ENCODE measurements at places on chromosomes 5 and 9. TPM values are rescaled to one million over a fixed set of nuclear protein-coding genes. Genes with fewer than 3 reads are reported as not detected.

GRCh38 chr5:127940854-127941253, 142.7 kb upstream of the SLC12A2 start:
- no peak for DNase-seq

DNA sequence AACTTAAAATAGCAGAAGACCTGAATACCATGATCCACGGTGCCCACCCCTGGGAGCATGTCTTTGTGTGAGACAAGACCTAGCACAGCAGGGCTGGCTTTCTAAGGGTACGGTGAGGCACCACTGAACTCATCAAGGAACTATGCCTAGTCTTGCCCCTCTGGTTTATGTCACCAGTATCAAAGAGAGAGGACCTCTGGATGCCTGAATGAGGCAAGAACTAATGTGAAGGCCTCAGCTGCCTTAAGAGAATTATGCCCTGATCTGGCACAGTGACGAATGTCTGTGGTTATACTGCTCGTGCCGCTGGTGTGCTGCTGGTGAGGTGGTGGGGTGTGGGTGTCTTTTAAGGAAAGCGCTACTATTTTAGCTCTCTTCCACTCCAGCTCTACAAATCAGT, 23.0 kb downstream of the NREP start:
- peak; percentile 72 for DNase-seq

GRCh38 chr9:95134457-95134881, 183.0 kb downstream of the FANCC start:
- DNase-seq = no peak

The GARIN3 gene
- total RNA-seq = not detected

DNA sequence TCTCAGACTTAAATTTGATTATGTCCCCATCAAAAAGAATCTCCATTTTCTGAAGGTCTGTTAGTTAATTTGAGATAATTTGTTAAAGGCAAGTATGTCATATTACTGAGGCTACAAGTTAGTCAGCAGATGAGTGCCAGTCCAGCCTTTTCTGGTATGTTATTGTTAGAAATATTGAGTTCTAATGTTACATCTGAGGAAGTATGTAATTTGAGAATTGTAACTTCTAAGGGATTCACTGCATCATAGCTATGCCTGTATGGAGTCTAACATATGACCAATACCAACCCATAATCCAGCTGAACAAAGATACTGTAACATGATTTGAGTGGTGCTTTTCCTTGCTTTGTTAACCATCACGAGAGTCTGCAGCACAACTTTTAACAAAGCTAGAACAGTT, 13.9 kb downstream of the SLC23A1 start:
- DNase-seq = no peak

DNA sequence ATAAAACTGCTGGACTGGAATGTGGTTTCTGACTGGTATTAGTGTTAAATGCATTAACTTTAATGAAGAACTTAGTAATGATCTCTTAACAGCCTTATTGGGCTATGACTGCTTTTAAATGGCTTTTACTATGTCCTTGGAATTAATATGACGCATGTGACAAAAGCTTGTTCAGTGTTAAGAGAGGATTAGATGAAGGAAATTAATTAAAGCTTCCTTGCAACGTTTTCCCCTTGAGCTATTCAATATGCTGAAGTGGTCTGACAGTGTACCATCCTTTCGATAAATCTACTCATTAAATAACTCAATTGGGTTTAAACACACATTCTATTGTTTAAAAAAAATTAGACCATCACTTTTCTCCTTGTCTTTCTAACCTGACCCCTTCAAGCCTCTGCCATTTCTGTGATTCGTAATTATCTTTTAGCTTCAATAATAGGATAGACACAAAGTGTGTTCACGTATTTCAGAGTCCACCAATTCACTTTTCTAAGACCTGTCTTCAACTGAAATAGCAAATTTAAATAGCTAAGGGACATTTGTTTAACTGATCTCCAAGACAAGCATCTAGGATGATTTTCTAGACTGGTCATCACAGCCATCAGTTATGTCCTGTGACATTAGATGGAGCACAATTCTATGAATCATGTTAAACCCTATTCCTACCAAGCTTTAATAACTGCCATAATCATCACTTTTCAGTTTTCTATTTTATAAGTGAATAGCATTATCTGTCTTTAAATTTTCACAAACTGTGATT, 1258.0 kb upstream of the CDH9 start:
- no peak for DNase-seq

Measured in foreskin keratinocyte (primary cell).